ENCODE measurements at places on chromosomes 4 and X. TPM values are rescaled to one million over a fixed set of nuclear protein-coding genes. Genes with fewer than 3 reads are reported as not detected.

ALB gene
- 538 TPM for total RNA-seq

PF4V1 gene
- total RNA-seq = not detected

FRMD7 gene
- not detected for total RNA-seq

PRDM8 gene
- total RNA-seq = 2.6 TPM

SPANXA2 gene
- not detected for total RNA-seq

PGAM4 gene
- not detected for total RNA-seq

PCDH19 gene
- under 0.01 TPM for total RNA-seq

UGT2B11 gene
- total RNA-seq = not detected

NSUN7 gene
- total RNA-seq = 14.3 TPM

CBLL2 gene
- 0.33 TPM for total RNA-seq
